Epithelial cell of prostate (primary cell): ENCODE measurements at places on chromosomes 12 and 14.

- DNase-seq, result no peak
Measured at GRCh38 chr12:19150273-19150900, 20.9 kb downstream of the PLEKHA5 start.

DNA sequence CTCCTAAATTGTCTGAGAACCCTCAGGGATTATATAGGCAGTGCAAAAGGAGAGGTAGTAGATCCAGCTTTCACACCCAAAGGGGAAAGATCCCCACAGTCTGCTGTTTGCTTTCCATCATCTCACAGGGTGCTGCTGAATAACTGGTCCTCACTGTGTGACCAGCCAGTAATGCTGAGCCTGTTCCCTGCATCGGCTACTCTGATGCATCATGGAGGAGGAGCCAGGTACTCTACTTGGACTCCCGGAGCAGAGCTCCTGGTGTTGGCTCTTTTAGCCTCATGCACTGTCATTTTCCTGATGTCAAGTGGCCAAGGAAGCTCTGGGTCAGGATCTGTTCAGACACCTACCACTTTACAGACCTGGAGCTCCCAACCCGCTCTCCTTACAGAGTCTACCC lies 127.4 kb upstream of the ATF1 start:
- no peak for DNase-seq

DNA sequence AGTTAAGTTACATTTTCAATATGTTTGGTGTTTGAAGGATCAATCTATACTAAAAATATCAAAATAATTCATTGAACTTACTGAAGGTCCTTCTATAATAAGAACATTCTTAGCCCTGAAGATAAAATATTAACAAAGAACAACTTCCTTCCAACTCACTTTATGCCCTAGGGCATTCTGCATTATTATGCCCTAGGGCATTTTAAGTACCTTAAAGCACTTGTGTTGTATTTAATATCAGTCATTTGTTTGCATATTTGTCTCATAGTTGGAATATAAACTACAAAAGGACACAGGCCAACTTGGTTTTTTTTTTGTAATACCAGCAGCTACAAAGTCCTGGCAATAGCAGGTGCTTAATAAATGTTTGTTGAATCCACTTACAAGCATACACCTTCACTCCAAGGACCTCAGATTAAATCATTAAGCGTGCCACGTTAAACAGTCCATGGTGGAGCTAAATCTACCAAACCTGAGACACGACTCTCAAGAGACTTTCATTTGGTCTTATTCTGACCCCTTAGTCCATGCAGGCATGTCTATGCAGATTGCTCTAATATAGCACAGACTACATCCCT lies 50.7 kb downstream of the EPS8 start:
- no peak for DNase-seq

- no peak for DNase-seq
Measured at GRCh38 chr12:48787791-48788523, 932 bp downstream of the ADCY6 start.

DNA sequence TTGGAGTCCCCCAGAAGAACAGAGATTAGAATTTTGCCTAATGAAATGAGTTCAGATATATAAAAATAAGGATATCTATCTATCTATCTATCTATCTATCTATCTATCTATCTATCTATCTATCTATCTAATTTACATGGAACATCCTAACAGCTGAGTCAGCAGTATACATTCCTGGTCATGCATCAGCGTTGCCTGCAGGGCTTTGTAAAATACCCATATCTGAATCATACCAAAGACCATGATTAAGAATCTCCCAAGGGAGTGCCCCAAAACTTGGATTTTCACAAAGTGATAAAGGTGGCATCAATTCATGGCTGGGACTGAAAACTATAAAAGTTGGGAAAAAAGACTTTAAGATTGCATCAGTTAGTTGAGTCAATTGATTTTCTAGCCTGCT lies 32.7 kb upstream of the SYT10 start:
- no peak for DNase-seq

- no peak for DNase-seq
Measured at GRCh38 chr14:51082349-51082748, 12.6 kb downstream of the TRIM9 start.

GRCh38 chr14:67411820-67412421 lies at the start of gene PLEK2:
Gene PLEK2 (minus strand): TSS chr14:67412165. CDS start chr14:67412059, 106 bp downstream.
- peak; percentile 57 for DNase-seq

DNA sequence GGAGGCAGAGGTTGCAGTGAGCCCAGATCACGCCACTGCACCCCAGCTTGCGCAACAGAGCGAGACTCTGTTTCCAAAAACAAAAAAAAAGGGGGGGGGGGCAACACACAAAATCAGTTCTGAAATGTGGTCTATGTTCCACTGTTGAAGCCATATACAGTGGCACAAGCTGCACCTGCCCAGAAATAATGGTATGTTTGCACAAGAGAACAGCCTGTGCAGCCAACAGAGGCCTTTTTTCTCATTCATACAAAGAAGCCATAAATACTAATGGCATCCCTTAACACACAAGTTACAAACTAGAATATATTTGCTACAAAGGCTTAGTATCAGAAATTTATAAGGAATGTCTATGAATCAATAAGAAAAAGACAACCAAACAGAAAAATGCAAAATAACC lies 37.1 kb downstream of the ITPR2 start:
- no peak for DNase-seq

DNA sequence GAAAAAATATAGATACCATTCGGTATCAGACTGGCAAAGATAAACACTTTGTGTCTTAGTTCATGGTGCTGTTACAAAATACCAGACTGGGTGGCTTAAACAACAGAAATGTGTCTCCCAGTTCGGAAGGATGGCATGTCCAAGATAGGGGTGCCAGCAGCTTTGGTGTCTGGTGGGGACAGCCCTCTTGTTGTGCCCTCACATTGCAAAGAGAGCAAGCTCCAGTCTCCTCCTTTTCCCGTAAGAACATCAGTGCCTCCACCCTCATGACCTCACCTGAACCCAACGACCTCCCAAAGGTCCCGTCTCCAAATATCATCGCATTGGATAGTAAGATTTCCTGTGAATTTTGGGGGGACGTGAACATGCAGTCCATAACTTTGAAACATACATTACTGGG lies 12.4 kb downstream of the ZBTB42 start:
- DNase-seq, result no peak

DNA sequence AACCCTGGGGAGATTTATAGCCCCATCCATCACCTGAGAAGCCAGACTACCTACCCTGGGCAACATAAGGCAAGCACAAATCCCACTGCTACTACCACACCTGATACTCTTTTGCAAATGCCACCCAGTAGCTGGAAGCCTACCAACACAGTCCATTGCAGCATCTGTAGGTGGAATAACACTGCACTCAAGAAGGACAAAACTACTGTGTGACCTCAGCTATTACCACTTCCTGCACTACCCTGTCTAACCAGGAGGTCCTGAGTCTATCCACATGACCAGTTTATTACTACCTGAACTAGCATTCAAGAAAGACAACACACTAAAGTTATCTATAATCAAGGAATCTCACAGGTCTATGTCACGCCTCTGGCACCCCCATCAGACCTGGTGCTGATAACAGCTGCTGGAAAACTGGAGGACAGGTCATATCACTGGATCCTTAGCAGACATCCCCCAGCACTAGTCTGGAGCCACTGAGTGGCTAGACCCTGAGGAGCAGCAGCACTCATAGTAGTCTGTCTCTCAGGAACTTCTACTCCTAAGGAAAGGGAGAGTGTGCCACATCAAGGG lies 2.9 kb upstream of the CLEC1A start:
- no peak for DNase-seq

DNA sequence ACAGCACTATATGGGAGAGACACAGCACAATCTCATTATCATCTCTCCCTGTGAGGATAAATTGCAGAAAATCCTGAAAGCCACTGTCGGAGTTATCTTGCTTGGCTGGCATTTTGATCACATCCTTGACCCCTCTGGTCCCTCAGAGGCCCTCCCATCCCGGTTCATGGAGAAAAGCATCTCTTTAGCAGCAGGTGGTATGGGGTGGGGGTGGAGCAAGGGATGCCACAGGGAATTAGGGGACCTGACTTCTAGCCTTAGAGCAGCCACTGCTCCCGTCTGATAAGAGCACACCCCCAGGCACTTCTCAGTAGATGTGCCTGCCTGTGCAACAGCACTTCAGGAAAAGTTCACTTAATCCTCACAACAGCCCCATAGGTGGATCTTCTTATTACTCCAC lies 38.6 kb downstream of the GRIN2B start:
- no peak for DNase-seq

DNA sequence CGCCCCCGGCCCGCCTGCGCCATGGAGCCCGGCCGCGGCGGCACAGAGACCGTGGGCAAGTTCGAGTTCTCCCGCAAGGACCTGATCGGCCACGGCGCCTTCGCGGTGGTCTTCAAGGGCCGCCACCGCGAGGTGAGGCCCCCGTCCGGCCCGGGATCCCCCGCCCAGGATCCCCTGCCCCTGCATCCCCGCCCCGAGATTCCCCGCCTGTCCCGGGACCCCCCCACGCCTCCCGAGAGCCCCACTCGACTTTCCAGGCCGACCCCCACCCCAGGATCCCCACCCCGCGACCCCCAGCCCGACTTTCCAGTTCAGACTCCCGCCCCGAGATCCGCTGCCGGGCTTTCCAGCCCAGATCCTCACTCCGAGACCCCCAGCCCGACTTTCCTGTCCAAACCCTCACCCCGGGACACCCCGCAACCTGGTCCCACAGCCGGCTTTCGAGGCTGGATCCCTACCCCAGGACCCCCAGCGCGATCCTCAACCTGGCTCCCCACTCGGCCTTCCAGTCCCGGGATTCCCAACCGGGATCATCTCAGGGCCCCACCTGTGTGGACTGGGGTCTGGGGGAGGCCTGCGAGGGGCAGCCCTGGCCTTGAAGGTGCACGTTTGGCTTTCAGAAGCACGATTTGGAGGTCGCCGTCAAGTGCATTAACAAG lies 688 bp downstream of the ULK1 start:
- DNase-seq, result no peak

- DNase-seq, result no peak
Measured at GRCh38 chr14:88322504-88323085, 474 bp downstream of the KCNK10 start.

GRCh38 chr12:10165421-10165820 lies 6.5 kb downstream of the OLR1 start:
- no peak for DNase-seq

DNA sequence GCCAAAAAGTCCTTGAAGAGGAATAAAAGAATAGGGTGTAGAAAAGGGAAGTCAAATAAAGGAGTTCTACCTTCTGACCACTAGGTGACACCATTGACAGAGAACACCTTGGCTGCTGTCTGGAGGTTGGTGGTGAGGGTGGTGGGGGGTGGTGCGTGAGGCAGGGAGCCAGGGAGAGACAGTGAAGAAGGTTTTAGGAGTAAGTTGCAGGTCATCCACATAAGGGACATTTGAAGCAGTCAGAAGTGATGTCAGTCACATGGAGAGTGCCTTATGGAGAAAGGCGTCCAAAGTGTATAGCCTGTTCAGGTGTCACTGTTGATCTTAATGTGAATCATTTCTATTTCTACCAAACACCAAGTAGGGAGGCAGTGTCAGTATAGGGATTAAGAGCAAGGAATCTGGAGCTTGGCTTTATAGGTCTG lies 279.3 kb upstream of the DDHD1 start:
- no peak for DNase-seq

DNA sequence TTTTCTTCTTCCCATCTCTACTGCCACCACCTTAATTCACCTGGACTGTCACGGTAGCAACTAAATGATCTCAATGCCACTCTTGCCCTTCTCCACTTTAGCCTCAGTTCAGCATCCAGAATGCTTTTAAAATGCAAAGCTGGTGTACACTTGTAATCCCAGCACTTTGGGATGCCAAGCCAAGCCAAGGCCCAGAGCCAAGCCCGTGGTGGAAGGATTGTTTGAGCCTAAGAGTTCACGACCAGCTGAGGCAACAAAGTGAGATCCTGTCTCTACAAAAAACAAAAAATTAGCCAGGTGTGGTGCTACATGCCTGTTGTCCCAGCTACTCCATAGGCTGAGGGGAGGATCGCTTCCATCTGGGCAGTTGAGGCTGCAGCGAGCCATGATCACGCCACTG lies 5.9 kb downstream of the CIPC start:
- DNase-seq, result no peak

GRCh38 chr14:89415159-89415558 lies 1.9 kb downstream of the FOXN3 start:
- no peak for DNase-seq

- DNase-seq, result no peak
Measured at GRCh38 chr14:27386391-27386790, 788.6 kb upstream of the NOVA1 start.

DNA sequence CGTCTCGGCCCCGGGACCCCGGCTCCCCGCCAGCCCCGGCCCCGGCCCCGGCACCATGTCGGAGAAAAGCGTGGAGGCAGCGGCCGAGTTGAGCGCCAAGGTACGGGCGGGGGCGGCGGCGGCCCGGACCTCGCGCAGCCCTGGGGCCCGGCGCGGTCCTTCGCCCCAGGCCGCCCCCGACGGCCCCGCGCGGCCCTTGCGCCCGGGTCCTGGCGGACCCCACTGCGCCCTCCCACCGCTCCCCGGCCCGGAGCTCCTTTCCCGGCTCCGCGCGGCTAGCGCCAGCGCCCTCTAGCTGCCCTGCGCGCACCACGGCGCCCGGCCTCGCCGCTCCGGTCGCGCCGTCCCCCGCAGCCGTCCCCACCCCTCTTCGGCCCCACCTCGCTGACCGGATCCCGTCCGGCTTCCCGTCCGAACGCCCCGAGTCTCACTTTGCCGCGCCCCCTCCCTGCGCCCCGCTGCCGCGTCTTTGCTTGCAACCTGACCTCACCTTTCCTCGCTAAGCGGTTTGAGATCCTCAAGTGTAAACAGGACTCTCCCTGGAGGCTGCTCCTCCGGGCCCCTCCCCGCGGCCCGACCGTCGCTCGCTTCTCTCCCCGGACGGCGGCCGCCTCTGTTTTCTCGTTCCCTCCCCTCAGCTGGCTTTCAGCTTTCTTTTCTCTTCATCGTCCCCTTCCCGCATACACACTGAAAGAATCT lies 637 bp downstream of the PTMS start:
- DNase-seq, result no peak

DNA sequence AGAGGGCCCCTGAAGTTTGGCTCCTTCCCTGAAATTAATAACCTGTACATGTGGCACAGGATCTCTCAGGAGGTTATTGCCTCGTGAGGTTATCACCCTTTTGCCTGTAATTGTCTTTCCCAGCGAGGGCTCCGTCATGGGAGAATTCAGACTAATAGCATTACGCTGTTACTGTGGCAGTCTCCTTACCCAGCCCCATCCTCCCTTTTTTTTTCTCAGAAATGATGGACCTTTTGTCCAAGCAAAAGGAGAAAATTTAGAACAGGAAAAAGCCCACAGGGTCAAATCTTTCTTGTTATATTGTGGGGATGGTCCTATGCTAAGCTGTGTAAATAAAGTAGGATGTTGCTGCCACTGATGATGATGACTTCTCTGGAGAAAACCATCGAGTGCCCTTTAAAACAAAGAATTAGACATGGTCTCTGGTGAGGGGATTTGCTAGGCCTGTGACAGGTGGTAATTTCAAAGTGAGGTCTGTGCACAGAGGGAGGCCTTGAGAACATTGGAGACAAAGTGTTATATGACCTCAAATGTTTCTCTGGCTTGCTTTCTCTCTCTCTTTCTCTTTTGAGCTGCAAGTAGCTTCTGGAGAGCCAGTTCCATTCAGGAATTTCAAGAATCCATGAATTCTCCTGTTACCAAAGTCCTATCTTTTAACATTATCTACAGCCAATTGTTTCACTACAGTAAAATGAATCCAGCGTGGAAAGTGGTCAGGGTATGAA lies 357.2 kb downstream of the BMP4 start:
- DNase-seq, result no peak

GRCh38 chr12:16020031-16020430 lies 108.9 kb downstream of the DERA start:
- no peak for DNase-seq

- DNase-seq, result no peak
Measured at GRCh38 chr14:48023881-48024280, 348.5 kb upstream of the MDGA2 start.
